ENCODE measurements at places on chromosomes 12 and 14. TPM values are rescaled to one million over a fixed set of nuclear protein-coding genes. Genes with fewer than 3 reads are reported as not detected.

Gene NUDT14
- total RNA-seq, result 5.7 TPM

Gene DCAF5
- 66.7 TPM for total RNA-seq

Gene CNTN1
- total RNA-seq, result not detected

Gene PIK3C2G
- total RNA-seq, result not detected

Gene ACRBP
- 1.7 TPM for total RNA-seq

Gene EIF2S3B
- total RNA-seq, result 1.4 TPM

Gene MORN3
- 6.7 TPM for total RNA-seq

Gene NFATC4
- not detected for total RNA-seq

Gene TMEM119
- total RNA-seq, result 1.9 TPM

Gene COX8C
- not detected for total RNA-seq

Gene OR4E2
- total RNA-seq, result not detected

Gene HSPA2
- total RNA-seq, result 2.6 TPM

Gene RTL1
- not detected for total RNA-seq

Gene KIF26A
- total RNA-seq, result 0.25 TPM

Gene TEX52
- total RNA-seq, result not detected

Gene TCL1B
- not detected for total RNA-seq

Gene PGAM5
- total RNA-seq, result 15.7 TPM

Gene TMEM233
- total RNA-seq, result not detected

Gene MIP
- total RNA-seq, result not detected

Gene OVCH1
- not detected for total RNA-seq

Gene NXPH4
- total RNA-seq, result 1.4 TPM

Gene KRT77
- not detected for total RNA-seq

Gene LRRK2
- total RNA-seq, result 0.27 TPM

Gene GRIP1
- 1.7 TPM for total RNA-seq

Gene IL22
- total RNA-seq, result not detected

Gene POTEG
- not detected for total RNA-seq

Gene KANSL2
- total RNA-seq, result 175 TPM

Gene SOAT2
- 2.9 TPM for total RNA-seq

Gene UBE2N
- 89.5 TPM for total RNA-seq

Gene RNASE8
- total RNA-seq, result not detected

Gene DDX11
- 49.7 TPM for total RNA-seq

Gene BIN2
- total RNA-seq, result 115 TPM

Gene TPH2
- total RNA-seq, result not detected

Gene ARHGEF40
- total RNA-seq, result 0.76 TPM

Gene LRP1-AS
- not detected for total RNA-seq

Gene BDKRB2
- total RNA-seq, result not detected

Gene GDF3
- not detected for total RNA-seq

Gene SYT10
- total RNA-seq, result not detected

Gene MYO1H
- not detected for total RNA-seq

Gene KRT71
- not detected for total RNA-seq

Gene DLGAP5
- total RNA-seq, result 0.54 TPM

Gene GOLT1B
- total RNA-seq, result 52.9 TPM

Gene SLCO1A2
- not detected for total RNA-seq

Gene FAM90A1
- 0.17 TPM for total RNA-seq

Gene CCDC59
- 174 TPM for total RNA-seq

Gene SLC2A13
- total RNA-seq, result 2.3 TPM
